ENCODE measurements at places on chromosomes 11 and 22.

DNA sequence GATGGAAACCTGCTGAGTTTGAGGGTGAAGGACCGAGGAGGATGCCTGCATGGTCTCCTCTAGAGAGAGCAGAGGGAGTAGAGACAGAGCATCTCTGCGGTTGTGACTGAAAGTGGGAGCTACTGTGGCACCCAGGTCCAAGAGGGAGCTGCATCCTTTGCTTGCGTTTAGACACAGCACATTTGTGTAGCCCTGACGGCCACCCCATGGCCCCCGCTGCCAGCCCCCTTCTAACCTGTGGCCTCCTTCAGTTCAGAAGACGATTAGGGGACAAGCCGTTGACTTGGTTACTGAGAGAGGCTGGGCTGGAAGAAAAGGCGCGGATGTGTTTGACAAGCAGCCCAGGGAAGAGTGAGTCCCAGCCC, 690.9 kb downstream of the BRD1 start:
- no peak for DNase-seq

DNA sequence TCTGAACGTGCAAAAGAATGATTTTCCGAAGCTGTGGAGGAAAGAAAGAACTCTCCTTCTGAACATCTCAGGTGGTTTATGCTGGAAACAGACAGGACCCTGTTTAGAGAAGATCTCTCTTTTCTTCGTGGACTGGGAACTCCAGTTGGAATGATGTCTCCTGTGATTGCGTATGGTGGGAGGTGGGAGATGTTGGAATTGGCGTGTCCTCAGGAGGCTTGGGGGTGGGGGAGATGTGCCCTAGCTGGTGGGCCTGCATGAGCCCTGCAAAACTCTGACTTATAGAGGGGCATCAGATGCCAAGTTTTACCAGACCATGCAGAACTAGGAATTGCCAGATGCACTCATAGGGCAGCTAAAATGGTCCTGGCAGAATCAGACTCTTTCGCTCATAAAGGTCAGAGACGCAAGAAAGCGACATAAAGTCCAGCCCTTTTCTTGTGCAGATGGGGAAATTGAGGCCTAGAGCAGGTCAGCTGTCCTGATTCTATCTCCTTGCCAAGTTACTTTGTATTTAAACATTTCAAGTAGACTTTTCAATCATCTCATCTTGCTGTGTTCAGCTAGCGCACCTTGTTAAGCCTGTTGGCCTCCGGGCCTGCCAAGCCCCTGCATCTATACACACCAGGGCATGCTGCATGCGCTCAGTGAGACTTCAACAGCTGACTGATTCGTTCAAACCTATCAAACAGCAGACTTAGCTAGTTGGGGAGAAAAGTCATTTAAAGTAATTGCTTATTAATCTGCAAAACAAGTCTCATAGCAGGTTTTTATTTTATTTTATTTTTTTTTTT, 34.2 kb upstream of the EHF start:
- DNase-seq, result no peak

- no peak for DNase-seq
Measured at GRCh38 chr11:29518389-29519174, 498.2 kb downstream of the KCNA4 start.

- peak; percentile 63 for DNase-seq
Measured at GRCh38 chr11:117843666-117844484, 19.3 kb upstream of the FXYD2 start.

GRCh38 chr11:133388975-133389568, 143.2 kb downstream of the OPCML start:
- no peak for DNase-seq

DNA sequence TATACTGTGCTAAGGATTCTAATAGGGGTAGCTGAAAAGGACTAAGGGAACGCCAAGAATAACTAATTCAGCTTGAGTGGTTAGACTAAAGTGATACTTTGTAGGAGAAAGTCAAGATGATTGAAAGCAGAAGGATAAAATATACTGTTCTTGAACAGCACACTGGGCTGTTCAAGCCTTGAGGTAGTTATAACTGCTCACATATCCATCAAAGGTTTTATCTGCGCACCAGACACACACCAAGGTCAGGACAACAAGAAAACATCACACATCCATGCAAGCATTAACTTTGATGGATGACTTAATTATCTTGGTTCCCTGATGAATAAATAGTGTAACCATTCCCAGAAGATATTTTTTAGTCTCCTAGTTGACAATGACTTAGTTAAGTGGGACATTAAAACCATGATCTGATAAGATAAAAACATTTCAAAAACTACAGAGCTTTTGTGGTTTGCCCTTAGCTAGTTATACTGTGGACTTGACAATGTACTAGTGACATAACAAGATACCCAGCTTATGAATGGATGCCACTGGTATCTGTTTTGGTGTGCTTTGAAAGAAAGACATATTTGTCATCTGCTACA, 728.9 kb downstream of the JRKL start:
- no peak for DNase-seq

- DNase-seq, result no peak
Measured at GRCh38 chr11:27916541-27917100, 191.3 kb downstream of the KIF18A start.

- no peak for DNase-seq
Measured at GRCh38 chr11:66860449-66860831, 3.6 kb downstream of the LRFN4 start.

GRCh38 chr22:42624551-42625106, 9.9 kb upstream of the POLDIP3 start:
- no peak for DNase-seq

GRCh38 chr11:92917927-92918326, 51.5 kb upstream of the MTNR1B start:
- DNase-seq, result no peak

- no peak for DNase-seq
Measured at GRCh38 chr11:86208572-86208971, 36.0 kb upstream of the EED start.

GRCh38 chr22:26610072-26610958, 7.5 kb downstream of the CRYBB1 start:
- no peak for DNase-seq

GRCh38 chr11:104763930-104764709, 134.1 kb downstream of the CASP12 start:
- DNase-seq, result no peak

DNA sequence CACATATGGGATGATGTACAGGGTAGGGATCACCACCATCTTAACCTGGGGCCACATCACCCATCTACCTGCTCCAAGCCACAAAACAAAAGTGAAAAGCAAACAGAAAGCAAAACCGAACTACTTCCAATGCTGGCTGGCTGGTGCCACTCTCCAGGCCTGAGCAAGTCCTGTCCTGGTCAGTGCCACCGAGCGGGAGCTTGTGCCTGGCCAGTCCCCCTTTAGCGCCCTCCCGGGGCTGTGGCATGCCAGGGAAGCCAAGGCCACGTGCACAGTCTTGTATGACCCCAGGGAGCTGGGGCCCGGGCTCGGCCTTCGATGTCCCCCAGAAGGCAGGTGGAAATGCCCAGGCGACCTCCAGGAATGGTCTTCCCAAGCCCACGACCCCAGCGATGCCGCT, 17.9 kb upstream of the NAP1L4 start:
- no peak for DNase-seq

DNA sequence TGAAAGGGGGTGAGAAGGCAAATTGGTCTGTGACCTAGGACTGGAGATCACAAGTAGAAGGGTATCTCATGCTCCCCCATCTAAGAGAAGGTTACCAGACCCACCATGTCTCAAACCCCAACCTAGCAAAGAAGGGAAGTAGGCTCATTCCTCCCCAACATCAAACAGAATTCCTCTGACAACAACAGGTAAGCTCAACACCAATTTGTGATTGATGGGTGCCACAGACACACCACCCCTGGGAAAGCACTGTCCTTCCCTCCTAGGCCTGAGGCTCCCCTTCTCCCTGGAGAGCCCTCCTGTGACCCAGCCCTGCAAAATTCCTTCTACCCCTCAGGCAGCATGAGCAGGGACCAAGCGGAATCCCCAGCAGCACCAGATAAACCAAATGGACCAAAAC, 154.3 kb downstream of the BUD13 start:
- DNase-seq, result no peak

- peak; percentile 30 for DNase-seq
Measured at GRCh38 chr11:13465909-13466371, 2.9 kb upstream of the BTBD10 start.

DNA sequence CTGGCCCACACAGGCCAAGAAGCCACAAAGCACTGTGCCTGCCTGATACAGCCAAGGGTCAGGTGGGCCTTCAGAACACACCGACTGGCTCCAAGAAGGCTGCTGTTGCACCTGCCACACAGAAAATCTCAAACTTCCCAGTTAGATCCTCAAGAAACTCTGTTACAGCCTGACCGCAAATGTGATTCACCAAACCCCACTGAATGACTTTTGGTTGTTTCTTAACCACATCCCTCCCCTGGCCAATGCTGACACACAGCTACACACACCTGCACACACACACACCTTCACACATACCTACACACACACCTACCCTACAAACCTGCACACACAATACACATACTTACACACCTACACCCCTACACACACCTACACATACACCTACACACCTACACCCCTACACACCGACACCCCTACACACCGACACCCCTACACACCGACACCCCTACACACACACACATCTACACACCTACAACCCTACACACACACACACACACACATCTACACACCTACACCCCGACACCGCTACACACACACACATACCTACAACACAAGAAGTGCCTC, 31.5 kb downstream of the CDKN1C start:
- DNase-seq, result no peak

GRCh38 chr22:19352766-19353165, 61.2 kb upstream of the CLTCL1 start:
- no peak for DNase-seq

DNA sequence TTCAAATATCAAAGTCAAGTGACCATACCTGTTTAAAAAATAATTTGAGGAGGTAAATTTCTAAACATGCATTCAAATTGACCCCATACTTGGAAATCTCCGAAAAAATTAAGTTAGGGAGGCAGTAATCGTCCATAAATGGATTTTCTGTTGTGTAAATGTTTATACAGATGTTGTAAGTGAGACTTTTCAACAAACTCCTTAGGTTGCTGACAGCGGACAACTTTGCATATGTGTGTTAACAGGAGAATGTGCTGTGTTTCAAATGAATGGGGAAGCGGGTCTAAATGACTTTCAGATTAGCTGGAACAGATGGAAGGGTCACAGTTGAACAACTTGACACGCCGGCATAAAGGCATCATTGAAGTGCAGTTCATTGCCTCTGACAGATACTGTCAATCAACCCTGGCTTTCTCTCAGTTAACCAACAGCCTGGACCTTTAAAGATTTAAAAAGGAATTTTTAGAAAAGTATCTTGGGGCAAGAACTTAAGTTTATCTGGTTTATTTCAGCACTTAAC, 98.2 kb upstream of the DBX1 start:
- DNase-seq, result no peak

DNA sequence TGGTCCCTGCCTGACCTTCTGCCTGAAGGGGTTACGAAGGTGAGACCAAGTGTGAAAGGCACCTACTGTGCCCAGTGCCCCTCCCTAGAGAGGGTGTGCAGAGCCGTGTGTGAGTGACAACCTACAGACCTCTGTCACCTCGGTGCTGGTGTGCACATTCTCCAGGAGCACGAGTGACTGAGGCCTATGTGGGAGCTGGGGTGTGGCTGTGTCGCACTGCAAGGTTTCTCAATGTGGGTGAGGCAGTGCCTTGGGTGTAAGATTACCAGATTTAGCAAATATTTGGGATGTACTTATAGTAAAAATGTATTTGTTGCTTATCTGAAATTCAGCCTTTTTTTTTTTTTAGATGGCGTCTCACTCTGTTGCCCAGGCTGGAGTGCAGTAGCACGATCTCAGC, 5.6 kb downstream of the STARD10 start:
- no peak for DNase-seq

- no peak for DNase-seq
Measured at GRCh38 chr22:27212617-27213177, 555.3 kb downstream of the MIAT start.

GRCh38 chr11:29913352-29913751, 103.5 kb downstream of the KCNA4 start:
- DNase-seq, result no peak

DNA sequence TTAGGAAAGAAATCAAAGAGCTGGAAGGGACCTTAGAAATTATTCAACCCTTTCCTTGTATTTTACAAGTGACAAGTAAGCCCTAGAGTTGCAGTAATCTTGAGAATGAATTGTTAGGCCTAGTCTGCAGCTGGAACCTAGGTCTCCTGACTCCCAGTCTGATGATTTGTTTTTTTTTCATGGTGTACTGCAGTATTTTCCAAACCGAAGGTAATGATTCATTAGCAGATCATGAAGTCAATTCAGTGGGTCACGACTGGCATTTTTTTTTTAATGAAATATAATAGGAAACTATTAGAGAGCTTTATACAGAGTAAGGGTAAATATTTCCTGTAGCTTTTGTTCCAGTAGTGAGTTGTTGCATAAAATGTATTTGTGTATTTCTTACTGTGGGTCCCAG, 42.8 kb downstream of the EXT2 start:
- DNase-seq, result no peak

GRCh38 chr22:49308300-49308699, 519.4 kb downstream of the BRD1 start:
- no peak for DNase-seq

DNA sequence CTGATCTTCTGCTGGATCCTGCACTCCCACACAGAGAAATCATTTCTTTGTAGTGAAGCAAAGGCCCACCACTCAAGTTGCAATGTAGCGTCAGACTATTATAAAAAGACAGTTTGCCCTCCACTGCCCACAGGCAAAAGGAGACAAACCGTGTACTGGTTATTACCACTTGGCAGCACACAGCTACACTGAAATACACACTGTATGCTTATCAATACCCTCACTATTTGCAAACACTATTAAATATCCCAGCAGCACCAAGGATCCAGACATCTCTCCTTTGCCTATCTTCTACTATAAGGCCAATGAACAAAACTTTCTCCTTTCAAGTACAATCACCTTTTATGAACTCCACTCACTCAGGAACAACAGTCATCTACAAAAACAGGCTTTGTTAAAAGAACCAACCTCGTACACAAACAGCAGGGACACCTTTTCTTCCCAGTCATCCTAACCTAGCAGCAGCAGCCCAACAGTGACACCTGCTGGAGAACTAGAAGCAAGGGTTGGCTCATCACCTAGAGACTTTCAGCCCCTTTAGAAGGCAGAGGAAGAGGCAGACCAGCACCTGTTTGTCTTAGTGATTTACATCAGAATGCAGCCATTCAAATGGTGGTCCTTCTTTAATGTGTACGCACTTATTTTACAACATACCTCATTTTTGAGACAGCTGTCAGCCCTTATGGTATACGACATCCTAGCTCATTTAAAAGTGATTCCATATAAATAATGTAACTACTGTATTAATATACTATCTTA, 56.1 kb downstream of the AMBRA1 start:
- peak; percentile 80 for DNase-seq

GRCh38 chr11:9320047-9320446, 5.7 kb upstream of the TMEM41B start:
- no peak for DNase-seq

DNA sequence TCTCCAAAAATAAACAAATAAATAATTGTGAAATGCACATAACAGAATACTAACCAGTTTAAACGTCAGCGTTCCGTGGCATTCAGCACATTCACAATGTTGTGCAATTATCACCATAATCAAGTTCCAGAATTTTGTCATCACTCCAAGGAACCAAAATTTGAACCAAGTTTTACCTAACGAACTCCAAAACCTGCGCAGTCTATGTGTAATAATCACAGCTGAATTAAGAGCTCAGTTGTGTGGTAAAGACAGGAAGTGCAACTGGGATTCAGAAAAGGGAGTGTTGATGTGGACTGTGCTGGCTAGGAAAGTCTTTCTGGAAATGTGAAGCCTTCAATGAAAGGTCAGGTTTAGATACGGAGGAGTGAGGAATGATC, 5.4 kb upstream of the MCAM start:
- DNase-seq, result no peak

Measured in NCI-H774 (cell line).